ENCODE measurements at places on chromosomes 6 and 20.

DNA sequence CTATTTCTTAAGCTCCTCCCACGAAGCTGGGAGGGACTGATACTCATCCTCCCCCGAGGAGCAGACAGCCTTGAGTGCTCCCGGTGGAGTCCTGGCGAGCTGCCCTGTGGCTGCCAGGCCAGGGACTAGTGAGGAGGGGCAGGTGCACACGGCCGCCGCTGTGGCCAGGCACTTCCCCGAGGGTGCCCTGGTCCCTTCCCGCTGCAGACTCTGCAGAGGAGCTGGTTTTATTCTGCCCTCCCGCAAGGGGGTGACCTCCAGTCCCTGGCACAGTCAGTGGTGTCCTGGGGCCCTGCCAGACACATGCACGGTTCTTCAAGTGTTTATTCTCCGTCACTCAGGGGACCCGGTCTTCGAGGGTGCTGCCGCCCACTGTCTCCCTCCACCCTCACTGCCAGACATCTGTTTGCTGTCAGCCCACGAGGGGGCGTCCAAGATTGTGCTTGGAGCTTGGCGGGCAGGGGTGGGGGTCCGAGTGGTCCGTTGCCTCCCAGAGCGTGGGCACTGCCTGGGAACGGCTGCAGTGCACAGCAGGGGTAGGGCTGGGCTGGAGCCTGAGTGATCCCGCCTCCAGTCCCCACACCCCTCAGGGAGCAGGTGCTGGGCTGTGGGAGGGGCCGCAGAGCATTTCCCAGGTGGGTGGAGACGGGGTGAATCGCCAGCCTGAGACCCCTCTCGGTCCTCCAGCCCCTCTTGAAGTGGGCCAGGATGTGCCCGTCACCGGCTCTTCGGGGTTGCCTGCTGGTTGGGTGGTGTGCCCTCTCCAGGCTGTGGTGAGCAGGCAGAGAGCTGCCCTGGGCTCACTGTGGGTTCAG lies 3.1 kb upstream of the CABLES2 start:
- no peak for DNase-seq

- no peak for DNase-seq
Observed at GRCh38 chr20:59630526-59630925, 26.2 kb downstream of the PHACTR3 start.

DNA sequence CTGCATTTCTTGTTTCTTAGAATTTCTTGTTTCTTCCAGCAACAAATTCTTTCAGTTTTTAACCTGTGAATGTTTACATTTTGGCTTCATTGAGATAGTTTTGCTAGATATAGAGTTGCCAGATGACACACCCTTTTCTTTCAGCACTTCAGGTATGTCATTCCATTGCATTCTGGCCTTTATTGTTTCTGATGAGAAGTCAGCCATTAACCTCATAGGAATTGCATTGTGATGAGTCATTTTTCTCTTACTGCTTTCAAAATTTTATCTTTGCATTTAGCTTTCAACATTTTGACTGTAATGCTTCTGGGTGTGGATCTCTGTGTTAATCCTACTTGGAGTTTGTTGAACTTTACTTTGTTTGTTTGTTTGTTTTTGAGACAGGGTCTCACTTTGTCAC lies 440.3 kb upstream of the HS3ST5 start:
- no peak for DNase-seq

DNA sequence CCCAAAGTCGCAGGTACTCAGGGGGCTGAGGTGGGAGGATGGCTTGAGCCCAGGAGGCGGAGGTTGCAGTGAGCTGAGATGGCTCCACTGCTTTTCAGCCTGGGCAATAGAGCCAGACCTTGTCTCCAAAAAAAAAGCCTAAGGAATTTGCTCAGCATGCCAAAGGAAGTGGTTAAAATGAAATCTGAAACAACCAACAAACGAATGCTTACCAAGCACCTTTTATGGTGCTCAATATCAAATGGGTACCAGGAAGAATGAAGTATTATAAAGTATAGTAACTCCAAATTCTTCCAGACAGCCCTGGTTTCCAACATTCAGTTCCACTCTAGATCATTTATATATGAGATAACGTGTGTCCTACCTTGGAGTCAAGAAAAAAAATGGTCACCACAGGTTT lies 14.0 kb downstream of the GMDS start:
- no peak for DNase-seq

GRCh38 chr6:31945507-31946369 lies at the start of gene CFB:
Gene CFB (plus strand): TSS chr6:31946095. CDS start chr6:31946222, 127 bp downstream.
- DNase-seq: no peak

DNA sequence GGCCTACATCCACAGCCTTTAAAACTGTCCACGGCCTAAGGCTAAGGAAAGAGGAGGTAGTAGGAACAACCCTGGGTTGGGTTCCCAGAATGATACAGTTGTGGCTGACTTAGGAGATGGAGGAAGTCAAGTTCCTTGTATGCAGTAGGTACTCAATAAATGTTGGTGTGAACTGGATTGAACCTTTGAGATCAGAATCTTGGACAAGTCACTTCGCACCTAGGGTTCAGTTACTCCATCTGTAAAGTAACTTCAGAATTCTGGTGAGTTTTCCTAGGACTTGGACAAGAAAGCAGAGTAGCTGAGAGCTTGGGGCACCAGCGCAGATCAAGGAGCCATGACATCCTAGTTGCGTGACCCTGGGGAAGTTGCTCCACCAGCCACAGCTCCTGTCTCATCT lies 9.1 kb downstream of the XKR7 start:
- no peak for DNase-seq

- no peak for DNase-seq
Observed at GRCh38 chr6:44264154-44265006, 971 bp downstream of the NFKBIE start.

- no peak for DNase-seq
Observed at GRCh38 chr20:6700563-6701329, 66.7 kb upstream of the BMP2 start.

DNA sequence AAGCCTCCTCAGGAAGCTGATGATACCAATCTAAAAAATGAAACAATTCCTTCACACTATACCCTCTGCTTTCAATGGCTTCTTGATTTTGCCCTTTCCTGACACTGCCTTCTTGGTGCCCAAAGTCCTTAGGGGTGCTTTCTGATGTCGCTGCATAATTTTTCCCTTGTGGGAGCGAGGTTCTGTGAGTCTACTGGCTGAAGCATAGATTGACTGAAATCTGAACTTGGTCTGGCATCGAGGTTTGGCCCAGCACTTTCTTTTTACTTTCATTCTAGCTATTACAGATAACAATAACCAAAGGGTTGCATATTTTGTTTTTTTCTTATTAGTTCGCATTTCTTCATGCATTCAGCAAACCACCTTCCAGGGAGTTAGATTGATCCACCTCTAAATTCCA lies 65.8 kb downstream of the E2F3 start:
- no peak for DNase-seq

- no peak for DNase-seq
Observed at GRCh38 chr20:2804041-2804828, 3.8 kb upstream of the CPXM1 start.

- no peak for DNase-seq
Observed at GRCh38 chr20:32160341-32160740, 47.2 kb downstream of the PLAGL2 start.

DNA sequence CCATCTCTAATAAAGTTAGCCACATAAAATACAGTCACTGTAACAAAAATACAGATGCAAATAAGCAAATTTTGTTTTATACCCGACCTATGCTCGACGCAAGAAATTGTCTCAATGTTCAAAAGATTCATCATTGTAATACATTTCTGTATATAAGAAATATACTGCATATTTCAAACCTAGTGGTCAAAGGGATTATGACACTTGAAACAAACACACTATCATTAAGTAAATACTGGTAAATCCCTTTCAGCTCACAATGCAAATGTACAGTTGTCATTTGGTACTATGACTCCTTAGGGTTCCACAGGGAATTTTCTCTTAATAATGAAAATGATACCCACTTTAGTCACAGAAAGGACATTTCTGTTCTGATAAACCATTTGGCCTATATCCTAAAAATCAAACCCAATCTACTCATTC lies 2.2 kb downstream of the HIVEP2 start:
- no peak for DNase-seq

- DNase-seq: no peak
Observed at GRCh38 chr6:150560004-150560883, 39.4 kb upstream of the PLEKHG1 start.

DNA sequence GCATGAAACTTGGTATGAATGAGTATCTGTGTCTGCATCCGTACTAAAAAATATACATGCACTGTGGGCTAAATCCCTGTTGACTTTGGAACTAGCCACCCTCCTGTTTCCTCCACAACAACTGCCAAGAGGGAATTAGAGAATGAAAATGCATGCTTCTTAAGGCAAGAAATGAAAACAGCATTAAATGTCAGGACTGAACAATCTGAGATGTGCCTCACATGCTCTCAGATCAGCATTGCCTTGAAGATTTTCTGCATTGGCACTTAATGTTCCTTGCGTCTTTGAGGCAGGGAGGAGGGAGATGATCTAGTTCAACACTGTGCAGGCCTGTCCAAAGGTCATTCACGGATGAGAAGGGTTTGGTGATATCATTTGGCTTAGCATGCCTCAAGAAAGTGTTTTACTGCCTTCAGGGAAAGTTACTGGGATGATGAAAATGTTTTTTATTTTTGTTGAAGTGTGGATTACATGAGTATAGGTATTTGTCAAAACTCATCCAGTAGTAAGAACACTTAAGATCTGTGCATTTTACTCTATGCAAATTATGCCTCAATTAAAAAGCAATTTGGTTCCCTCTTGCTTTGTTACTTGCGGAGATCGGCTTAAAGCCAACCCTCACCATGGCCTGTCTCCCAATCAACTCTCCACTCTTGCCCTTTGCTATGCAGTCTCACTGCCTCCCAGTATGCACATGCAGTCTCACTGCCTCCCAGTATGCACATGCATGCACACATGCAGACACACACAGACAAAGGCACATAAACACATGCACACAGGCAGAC lies 47.5 kb upstream of the RIN2 start:
- no peak for DNase-seq

- DNase-seq: no peak
Observed at GRCh38 chr6:110048221-110048875, 70.2 kb downstream of the GPR6 start.

GRCh38 chr20:50142812-50143211 lies 10.7 kb downstream of the PEDS1 start:
- no peak for DNase-seq

DNA sequence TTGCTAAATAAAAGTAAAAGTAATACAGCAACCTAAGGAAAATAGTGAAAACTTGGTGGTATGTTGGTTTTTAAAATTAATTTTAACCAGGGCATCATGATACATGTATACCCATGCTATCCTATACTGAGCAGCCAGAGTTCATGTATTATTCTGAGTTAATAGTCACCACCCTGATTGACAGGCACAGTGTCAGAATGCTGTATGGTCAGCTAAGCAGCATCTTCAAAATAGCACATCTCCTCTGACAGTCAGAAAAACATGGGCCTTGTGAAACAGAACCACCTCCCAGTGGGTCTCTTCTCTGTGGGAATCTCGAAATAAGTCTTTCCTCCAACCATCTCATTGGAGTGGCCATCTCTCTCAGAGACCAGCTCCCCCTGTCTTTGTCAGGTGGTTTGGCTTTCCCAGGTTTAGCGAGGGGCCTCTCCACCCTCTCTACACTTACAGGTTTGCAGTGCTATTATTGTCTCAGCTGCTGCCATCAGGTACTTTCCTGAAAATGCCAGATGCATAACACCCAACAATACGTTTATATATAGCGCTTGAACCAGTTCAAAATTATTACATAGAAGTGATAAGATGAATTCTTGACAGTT lies 47.1 kb upstream of the RNF8 start:
- DNase-seq: no peak

GRCh38 chr20:54019585-54019984 lies 50.8 kb downstream of the BCAS1 start:
- DNase-seq: no peak

- no peak for DNase-seq
Observed at GRCh38 chr6:130852844-130853554, 25.8 kb downstream of the SMLR1 start.

- no peak for DNase-seq
Observed at GRCh38 chr6:145829950-145830349, 15.4 kb upstream of the FBXO30 start.

- no peak for DNase-seq
Observed at GRCh38 chr20:18728870-18729224, 84.7 kb upstream of the SCP2D1 start.

DNA sequence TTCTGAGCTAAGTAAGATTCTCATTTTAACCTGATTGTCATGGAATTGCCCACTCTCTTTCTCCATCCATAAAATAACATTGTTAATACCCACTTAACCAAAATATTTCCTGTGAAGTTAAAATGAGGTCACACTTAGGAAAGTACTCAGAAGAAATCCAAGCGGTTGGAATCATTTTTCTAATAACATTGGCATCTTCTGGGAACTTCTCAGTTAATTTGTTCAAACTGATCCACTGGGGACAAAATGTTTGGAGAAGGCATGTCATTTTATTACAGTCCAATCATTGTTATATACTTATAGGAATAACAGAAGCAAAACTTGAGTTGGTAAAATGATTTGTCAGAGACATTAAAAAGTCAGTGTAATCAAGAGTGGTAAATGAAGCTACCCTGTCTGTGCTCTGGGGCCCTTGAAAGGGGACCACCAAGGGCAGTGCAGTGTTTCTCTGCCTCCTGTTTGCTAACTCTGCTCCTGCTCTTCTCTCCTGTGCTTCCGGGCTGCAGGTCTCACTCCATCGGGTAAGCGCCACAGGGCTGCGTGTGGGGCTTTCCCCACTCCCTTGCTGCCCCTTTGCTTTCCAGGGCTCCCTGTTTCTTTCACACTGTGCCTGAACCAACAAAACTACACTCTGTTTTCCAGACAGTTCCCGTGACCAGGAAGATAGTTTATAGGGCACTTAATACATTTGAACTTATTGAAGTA lies 50.1 kb downstream of the HDDC2 start:
- no peak for DNase-seq

GRCh38 chr6:138815797-138816528 lies 20.1 kb downstream of the ECT2L start:
- DNase-seq: no peak

DNA sequence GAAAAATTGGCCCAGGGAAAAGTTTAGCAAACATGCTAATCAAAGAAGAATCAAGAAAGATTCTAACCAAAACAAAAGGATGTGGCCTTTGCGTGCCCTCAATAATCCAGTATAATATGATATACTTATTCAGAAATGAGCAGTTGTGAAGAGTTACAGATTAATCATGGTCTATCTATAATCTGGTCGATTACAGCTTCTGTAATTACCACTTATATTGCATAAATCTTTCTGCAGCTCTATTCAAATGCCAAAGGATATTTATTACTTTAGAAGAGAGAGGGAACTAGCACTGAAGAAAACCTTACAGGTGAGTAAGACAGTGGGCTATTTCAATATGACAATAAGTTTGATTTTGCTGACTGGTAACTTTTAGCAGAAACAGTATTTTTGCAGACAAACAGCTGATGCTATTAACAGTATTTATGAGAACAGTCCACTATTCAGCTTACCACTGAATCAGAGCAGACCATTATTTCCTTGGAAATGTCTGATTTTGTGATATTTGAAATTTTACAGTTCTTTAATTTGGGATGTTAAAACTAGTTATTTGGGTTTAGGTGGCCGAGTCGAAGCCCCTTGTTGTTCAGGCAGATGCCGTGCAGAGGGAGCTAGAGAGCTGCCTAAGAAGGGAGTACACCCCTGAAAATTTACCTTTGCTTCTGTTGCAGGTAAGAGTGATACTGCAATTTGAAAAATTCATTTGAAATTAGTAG lies 92.2 kb downstream of the CEP57L1 start:
- peak; percentile 32 for DNase-seq

Data from activated CD4-positive, CD25-positive, alpha-beta regulatory T cell treated with anti-CD3 and anti-CD28 coated beads, Interleukin-2, amount 50 U/mL, for 16 hours (primary cell).